ENCODE measurements at places on chromosomes 16 and 17.

DNA sequence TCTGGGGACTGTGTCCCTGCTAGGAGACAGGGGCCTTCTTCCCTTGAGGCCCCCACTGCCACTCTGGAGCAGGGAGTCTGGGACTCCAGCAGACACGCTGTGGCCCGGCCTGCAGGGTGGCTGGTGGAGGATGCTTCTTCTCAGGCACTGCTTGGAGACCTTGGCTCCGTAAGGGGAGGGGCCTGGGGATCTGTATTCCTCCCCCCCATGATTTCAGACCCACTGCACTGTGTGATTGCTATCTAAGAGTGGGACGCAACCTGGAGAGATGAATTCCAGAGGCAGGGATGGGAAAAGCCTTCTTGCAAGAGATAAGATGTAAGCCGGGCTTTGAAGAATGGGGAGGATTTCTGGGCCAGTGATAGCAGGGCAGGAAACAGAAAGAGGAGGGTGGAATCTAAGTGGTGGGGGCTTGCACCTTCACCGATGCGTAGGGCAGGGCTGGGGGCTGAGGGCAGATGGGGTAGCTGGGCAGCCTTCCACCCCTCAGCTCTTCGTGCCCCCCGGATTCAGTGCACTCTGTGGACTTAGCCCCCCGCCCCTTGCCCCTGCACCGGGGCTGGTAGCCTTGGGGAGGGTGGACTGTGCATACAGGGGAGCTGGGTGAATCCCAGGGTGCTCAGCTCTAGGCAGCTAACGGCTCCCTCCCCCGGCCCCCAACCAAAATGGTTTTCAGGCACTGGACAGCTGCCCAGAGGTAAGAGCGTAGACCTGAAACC lies 5.2 kb upstream of the GSE1 start:
- DNase-seq, result no peak

- DNase-seq, result no peak
Observed at GRCh38 chr17:44785921-44786320, 27.1 kb downstream of the ADAM11 start.

- DNase-seq, result no peak
Observed at GRCh38 chr17:10156948-10157607, 41.3 kb downstream of the GAS7 start.

GRCh38 chr16:27253526-27253930 lies 15.0 kb downstream of the NSMCE1 start:
- no peak for DNase-seq

GRCh38 chr16:84836234-84836647 lies 16.5 kb downstream of the CRISPLD2 start:
- DNase-seq, result no peak

DNA sequence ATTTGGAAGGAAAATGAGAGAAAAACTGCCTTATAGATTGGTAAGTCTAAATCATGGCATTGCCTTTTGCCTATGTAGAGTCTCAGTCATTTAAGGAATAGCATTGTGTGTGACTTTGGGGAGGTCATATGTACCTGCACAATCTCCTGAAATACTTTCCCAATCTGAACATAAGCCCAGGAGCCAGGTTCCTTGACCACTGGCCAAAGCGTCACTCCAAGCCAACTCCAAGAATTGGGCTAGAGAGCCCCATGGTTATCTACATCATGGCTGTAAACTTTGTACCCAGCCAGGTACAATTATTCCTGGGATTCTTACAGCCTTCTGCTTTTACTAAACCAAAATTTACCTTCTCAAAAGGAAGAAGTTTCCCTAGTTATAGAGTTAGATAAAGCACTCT lies 40.8 kb upstream of the MED13 start:
- no peak for DNase-seq

DNA sequence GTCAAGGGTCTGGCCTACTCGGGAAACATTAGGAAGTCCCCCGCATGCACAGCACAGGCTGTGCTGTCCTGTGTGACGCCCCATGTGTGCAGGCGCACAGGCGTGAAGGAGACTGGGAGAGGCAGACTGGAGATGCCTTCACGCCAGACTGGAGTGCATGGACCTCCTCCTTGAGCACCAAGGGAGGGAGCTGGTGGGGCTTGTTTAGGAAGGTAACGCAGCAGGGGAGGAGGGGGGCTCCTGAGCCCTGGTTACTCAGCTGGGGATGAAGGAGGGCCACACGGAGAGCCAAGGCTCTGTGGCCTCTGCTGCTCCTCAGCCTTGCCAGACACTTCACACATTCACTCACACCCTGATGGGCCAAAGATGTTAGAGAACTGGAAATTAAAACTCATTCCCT lies 7.7 kb downstream of the HSDL1 start:
- DNase-seq, result no peak

- no peak for DNase-seq
Observed at GRCh38 chr16:81040131-81040530, 4.5 kb downstream of the ATMIN start.

DNA sequence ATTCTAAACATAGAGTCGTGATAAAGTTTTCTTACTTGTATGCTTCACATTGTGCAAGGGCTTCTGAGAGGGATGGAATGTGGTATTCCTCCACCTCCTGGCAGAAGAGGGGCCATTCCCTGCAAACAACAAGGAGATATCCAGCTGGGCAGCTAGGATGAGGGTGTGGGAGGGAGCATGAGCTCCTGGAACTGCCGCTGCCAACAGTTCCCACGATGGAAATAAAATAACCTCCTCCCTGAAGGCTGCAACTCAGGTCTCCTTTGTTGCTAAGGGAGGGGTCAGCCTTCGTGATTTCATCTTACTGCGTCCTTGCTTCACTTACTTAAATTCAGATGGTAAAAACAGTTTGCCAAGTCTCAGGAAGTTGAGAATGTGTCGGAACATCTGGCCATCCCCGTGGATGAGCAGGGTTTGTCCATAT lies 15.6 kb downstream of the PLEKHG4 start:
- DNase-seq, result no peak

GRCh38 chr17:6548034-6548433 lies 8.3 kb downstream of the PITPNM3 start:
- no peak for DNase-seq

DNA sequence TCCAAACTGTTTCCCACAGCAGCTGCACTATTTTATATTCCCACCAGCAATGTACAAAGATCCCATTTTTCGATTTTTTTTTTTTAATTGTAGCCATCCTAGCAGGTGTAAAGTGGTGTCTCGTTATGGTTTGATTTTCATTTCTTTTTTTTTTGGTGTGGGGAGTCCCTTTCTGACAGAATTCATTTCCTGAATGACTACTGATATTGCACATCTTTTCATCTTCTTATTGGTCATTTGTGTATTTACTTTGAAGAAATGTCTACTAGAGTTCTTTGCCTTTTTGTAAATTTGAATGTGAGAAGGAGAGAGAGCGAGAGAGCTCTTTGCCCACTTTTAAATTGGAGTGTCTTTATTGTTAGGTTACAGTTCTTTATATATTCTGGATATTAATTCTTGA lies 14.0 kb downstream of the CYB5B start:
- DNase-seq, result no peak

- no peak for DNase-seq
Observed at GRCh38 chr16:84278968-84279367, 15.7 kb upstream of the WFDC1 start.

DNA sequence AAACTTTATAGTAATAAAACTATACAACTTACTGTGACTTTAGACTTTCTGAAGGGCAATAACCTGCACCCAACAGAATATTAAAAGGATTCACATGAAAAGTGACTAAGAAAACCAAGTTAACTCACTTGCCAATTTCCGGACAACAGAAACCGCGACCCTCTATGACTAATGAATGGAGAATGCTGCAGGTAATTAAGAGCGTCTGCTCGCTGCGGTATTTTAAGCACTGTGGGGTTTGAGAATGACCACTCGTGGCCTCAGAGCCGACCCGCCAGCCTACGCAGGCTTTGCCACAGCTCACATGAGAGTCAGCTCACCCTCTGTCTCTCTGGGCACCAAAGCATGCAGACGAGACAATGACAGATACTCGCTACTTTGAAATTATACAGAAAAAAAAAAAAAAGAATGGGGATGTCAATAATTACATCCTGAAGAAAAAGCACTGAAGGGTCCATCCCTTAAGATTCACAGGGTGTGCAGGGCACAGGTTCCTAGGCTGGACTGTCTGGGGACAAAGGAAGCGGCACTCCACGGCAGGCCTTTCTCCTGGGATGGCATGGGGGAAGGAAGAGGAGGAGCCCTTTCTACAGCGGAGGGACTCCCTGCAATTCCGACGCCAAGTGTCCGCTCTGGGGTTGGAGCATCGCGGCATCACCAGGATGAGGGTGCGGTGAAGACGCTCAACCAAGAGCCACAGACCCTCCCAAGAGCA lies 35.0 kb downstream of the ZCCHC14 start:
- DNase-seq, result peak; percentile 44

DNA sequence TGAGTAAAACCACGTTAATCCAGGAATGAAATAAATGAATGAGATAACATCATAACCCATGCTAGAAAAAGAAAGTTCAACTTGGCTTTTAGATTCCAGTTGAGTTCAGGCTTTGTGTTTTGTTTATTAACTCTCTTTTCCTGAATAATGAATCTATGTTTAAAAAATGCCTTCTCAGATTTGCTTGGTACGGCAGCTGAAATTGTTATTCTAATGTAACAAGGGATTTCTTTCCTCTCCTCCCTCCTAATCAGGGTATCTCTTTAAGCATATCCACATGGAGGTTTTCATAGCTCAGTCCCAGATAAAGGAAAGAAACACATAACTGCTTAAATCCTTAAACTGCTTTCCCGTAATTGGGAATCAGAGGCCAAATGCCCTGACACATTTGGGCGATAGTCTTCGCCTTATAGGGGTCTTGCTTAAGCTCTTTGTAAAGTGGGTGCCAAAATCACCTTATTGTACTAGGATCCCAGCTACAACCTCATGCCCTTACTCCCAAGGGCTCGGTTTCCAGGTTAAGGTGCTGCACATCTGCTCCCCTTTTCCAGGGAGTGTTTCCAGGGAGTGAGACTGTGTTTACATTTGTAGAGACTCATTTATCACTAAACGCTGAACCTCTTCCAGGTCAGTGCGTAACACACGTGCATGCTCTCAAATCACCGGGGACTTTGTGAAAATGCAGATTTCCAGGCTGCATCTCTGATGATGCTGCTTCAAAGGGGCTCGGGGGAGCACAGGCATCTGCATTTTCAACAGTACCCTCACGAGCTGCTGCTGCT lies 142.8 kb upstream of the FOXF1 start:
- DNase-seq, result no peak

- DNase-seq, result no peak
Observed at GRCh38 chr16:87583453-87584131, 18.7 kb upstream of the JPH3 start.

GRCh38 chr16:69860233-69861231 lies 90.6 kb upstream of the CLEC18A start:
- DNase-seq, result no peak

- no peak for DNase-seq
Observed at GRCh38 chr16:86531641-86532525, 21.6 kb downstream of the FOXF1 start.

- no peak for DNase-seq
Observed at GRCh38 chr16:81478876-81479511, 34.4 kb downstream of the CMIP start.

DNA sequence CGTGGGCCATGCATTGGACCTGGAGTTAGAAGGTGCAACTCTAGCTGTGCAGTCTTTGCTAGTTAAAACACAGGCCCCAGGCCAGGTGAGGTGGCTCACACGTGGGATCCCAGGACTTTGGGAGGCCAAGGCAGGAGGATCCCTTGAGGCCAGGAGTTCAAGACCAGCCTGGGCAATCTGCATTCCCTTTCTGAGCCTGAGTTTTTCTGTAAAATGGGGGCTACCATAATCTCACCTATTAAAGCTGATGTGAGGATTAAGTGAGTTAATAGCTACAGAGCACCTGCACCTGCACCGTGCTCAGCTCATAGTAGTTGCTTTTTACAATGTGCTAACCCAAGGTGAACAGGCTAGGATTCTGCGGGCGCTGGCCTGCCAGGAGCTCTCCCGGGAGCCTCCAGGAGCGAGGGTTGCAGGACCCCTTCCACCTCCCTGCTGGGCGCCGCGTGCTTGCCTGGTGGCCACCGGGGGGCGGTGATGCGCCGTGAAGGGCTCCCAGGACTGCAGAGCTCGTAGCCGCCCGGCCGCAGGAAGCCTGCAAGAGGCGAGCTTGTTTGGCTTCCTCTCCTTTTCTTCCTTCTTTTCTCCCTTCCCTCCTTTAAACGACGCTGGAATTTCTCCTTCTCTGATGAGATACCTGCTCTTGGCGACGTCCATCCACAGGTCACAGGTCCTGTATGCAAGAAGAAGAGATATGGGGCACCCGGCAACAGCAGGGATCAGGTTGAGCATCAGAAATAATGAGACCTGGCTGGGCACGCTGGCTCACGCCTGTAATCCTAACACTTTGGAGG lies 51.3 kb downstream of the ZFP90 start:
- peak; percentile 83 for DNase-seq

DNA sequence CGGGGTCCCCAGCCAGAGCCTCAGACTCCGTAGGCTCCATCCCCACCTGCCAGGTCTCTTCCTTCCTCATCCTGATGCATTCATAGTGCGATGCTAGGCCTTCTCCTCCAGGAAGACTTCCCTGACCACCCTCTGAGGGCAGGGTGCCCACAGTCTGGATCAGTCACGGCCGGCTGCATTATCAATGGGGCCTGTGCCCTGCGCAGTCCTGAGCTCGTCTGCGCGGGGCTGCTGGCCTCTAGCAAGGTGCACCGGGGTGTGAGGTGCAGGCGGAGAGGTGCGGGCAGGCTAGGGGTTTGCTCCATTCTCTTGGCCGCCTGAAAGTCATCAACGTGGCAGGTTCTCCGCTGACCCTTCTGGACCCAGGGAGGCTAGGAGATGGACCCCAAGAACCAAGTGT lies 56.9 kb upstream of the ACSF3 start:
- no peak for DNase-seq

- DNase-seq, result no peak
Observed at GRCh38 chr16:73054125-73054484, 6.2 kb upstream of the ZFHX3 start.

DNA sequence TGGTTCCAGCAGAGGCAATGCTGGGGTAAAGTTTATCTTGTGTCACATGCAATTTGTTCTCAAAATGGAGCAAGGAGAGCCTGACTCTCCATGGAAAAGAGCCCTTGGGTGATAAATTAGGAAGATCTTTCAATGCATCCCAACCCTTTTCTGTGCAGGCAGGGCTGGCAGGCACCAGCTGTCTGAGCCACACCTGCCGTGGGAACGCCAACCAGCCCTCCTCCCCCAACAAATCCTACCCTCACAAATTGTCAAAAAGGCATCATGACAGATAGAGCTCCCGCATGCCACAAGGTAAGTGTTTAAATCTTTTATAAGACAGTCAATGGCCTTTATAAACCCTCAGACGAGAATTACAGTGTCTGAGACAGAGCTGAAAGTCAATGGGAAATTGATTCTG lies 418.5 kb upstream of the CDH5 start:
- DNase-seq, result no peak

DNA sequence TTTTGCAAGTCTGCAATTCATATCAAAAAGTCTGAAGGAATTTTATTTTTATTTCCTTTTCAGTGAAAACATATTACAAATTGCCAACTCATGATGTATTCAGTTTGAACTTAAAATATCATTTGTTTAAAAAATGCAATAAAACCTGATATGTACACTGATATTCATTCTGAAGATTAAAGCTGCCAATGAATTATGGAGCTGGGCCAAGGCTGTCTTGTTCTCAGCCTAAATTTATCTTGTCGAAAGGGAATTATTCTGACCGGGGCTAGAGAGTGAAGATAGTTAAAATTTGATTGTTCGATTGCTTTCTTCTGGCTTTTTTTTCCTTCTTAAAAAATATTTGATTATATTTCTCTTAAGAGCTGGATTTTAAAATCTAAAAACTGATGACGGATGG lies 54.0 kb upstream of the RBFOX1 start:
- no peak for DNase-seq

All from activated naive CD4-positive, alpha-beta T cell treated with anti-CD3 and anti-CD28 coated beads for 36 hours (primary cell).